Stimulated activated CD8-positive, alpha-beta memory T cell treated with anti-CD3 and anti-CD28 coated beads, Interleukin-15, amount 100 ng/mL, for 1 hour (primary cell): ENCODE measurements at places on chromosomes 7 and 10.

DNA sequence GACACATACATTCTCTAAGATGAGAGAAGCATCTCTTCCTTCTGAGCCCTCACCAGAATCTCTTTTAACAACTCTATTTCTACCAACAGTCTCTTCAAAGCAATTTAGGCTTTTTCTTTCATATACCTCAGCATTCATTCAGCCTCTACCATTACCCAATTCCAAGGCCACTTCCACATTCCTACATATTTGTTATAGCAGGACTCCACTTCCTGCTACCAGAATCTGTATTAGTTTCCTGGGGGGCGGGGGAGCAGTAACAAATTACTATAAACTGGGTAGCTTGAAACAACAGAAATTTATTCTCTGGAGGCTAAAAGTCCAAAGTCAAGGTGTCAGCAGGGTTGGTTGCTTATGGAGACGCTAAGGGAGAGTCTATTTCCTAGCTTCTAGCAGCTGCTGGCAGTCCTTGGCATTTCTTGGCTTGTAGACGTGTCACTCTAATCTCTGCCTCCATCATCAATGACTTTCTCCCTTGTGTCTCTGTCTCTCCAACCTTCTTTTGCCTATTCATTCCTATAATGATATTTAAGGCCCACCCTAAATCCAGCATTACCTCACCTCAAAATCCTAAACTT lies 7.4 kb downstream of the PRPS1L1 start:
- DNase-seq: no peak

- DNase-seq: no peak
Observed at GRCh38 chr7:121515630-121516401, 119.7 kb upstream of the FAM3C start.

- no peak for DNase-seq
Observed at GRCh38 chr10:63697956-63698786, 177.0 kb downstream of the REEP3 start.

DNA sequence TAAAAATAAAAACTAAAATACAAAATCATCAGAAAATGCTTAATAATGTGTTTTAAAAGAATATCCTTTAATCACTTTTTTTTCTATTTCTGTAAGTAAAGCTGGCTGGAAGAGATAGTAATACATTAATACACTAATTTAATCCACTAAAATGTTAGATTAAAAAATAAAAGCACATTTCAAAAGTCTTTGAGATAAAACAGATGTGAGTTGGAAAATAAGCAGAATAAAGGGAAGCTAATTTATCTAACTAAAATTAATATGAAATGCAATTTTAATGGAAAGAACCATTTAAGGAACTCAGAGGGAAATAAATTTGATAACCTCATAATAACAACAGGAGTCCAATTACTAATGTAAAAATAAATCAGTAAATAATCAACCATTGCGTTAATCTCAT lies 774.8 kb upstream of the MBL2 start:
- DNase-seq: no peak

DNA sequence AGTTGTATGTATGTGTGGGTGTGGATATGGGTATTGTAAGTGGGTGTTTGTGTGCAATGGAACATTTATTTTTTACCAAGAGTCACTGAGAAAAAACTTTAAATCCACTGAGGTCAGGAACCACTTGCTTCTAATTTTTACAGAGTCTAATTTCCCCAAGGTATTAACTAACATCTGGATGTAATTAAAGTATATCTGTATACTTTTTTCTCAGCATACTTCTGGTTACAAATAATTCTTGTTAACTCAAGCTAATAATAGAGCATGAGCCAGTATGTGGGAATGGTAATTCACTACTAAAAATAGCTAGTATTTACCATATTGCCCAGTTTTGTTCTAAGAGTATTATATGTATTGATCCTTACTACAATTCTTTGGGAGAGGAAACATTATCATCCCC lies 24.6 kb upstream of the STEAP4 start:
- no peak for DNase-seq

GRCh38 chr7:65390588-65390987 lies 16.9 kb downstream of the ZNF92 start:
- DNase-seq: no peak

DNA sequence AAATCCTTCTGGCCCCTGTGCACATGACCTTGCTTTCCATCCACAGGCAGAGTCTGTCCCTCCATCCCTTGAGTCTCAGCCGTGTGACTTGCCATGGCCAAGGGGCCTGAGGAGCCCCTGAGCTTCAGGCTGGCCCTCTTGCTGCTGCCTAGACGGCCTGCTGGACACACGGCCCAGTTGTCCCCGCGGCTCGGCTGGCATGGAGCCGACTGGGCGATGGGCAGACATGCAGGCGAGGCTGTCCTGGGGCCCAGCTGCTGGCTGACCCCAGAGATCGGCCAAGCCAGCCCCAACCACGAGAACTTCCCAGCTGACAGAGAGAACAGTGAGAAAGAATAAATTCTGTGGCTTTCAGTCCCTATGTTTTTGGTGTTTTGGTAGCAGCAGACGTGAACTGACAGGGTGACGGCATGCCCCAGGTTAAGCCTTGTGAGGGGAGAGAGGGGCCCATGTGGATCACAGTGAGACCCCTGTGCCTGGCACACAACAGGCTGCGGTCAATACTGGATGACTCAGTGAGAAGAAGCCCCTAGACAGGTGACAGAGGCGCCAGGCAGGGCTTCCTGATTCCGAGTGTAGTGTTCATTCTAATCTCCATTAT lies 11.7 kb downstream of the PRKAG2 start:
- DNase-seq: no peak

GRCh38 chr10:821322-821721 lies 110.2 kb downstream of the LARP4B start:
- no peak for DNase-seq

DNA sequence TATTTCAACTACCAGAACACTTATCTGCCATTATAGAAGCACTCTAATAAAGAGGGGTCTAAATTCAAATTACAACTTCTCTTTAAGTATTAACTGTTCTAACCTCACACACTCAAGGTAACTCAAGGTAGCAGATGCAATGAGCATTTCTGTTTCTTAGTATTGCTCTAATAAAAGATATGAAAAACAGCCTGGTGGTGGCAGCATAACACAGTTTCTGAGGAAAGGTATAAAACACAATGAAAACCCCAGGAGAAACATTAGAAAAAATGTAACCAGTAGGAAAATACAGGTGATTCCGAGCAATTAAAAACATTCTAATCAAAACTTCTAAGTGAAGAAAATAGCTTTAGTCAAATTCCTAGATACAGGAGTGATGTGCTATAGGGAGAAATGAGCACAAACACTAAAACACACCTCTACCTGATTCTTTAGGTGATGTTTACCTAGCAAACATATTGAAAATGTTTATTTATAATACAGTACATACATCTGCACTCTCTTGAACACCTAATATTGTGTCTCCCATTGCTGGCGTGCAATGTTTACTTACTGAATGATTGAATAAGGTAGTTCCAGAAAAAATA lies 3.5 kb downstream of the MKRN1 start:
- DNase-seq: peak; percentile 40

GRCh38 chr10:104589431-104589830 lies 51.7 kb upstream of the SORCS3 start:
- DNase-seq: no peak

DNA sequence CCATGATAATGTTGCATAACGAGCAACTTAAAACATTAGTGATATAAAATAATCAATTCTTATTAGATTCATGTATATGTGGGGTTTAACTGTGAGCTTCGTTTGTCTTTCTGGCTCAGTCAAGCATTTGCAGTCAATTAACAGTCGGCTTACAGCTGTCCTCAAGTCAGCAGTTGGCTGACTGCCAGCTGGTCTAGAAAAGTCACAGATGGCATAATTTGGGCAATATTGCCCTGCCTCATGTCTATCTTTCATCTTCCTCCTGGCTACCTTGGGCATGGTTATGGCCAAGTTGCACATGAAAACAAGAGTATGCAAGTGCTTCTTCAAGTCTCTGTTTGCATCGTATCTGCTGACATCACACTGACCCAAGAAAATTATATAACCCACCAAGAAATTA lies 186.1 kb upstream of the ZWINT start:
- no peak for DNase-seq

DNA sequence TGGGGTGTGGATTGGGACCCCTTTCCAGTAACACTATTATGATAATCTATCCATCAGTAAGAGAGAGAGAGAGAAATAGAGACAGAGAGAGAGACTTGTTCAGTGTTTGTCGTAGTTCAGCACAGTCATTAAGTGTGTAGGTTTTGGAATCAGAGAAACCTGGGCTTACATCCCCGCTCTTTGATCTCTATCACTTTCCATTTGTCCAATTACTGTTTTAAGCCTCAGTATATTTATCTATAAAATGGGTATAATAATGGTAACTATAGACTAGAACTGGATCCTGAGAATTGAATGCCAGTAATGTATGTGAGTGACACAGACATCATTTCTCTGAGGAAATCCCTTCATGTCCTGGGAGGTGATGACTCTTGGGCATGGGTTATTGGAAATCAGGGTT lies 460.5 kb downstream of the PLXNA4 start:
- no peak for DNase-seq

GRCh38 chr7:81075150-81075549 lies 156.3 kb upstream of the SEMA3C start:
- no peak for DNase-seq

DNA sequence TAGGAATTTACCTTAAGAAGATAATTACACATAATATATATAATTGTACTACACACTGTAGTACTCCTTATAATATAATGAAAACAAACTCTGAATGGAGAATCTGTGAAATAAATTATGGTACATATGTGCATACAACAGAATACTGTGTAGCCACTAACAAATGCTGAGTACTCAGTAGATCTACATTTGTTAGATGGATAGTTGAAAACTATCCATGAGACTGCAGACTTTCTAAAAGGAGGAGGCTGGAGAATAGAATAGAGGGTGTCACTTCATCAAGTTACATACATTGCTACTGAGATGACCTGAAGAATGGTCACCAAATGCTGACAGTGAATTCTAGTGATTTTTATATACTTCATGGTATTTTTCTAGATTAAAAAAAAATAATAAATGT lies 68.7 kb upstream of the OGDHL start:
- DNase-seq: no peak

DNA sequence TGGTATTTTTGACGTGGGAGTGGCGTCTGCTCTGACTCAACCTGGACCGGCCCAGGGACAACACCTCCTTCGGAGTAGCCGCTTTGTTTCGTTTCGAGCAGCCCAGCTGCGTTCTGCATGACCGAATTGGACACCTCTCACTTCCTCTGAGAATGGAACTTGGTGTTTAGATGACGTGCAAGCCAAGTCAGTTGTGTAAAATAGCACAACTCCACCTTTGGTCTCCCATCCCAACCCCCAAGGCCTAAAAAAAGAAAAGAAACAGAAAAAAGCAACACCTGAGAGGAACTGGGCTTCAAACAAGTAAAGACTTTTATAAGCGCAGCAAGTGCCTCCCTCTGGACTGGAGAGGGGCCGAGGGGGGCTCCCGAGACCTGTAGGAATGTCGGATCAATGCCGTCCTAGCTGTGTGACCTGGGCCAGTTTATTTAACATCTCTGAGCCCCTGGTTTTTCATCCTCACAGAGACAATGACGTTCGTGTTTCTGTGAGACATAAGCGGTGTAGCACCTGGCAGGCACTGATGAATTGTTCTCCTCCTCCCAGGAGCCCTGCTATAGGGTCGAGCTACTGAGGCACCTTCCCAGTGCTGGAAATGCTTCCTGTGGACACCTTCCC lies 52.0 kb upstream of the SMNDC1 start:
- no peak for DNase-seq

DNA sequence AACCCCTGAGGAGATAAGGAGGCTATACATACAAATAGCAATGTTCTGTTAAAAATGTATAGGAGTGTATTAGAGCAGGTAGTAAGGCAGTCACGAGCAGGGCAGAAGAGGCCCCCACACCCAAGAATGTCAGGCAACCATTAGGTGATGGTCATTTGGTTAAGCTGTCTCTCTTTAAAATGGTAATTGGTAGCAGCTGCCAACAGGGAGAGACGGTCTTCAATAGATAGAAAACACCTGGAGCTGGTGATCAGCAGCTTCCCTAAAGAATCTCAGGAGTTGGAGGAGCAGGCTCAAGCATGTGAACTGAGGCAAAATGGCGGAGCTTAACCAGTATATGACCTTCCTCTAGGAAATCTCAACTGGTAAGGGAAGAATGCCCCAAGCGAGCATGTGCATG lies 26.4 kb upstream of the HTR5A start:
- DNase-seq: no peak

DNA sequence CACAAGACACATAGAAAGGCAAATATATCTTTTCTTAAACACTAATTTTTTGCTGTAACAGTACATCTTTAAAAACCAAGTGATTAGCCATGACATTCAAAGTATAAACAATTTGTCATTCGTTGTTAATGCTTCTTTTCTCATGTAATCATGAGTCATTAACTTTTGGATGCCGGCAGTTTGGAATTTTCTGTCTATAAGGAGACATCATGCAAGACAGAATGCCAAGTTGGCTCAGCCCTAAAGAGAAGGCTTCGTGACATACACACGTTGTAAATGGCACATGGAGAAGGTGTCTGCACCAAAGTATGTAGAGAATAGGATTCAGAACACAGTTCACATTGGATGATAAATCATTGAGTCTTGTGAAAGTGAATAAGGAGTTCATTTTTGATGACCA lies 35.9 kb downstream of the CCDC3 start:
- no peak for DNase-seq

GRCh38 chr7:126948664-126949063 lies 304.1 kb downstream of the GRM8 start:
- DNase-seq: no peak

DNA sequence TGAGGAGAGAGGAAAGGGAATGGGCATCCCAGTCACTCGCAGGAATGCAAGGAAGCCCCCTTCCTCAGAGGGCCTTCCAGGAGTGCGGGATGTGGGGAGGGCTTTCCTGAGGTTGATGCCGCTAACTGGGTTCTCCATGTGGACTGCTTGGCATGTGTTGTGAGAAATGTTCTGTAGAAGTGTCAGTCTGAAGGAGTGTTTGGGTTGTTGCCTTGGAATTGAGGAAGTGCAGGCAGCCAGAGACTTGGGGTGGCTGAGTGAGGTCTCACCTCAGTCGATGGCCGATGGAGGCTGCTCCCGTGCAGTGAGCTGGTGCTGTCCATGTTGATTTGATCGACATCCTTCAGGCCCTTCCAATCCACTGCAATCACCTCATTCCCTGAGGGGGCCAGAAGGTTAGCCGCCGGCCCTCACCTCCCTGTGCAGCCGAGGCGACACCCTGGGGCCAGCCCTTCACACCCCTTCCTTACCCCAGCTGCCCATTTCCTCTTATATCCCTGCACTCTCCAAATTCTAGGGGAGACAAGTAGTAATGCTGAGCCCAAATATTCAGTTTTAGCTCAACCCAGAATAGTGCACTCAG lies 2.7 kb downstream of the FAM131B start:
- DNase-seq: no peak
